ENCODE measurements at places on chromosomes 2 and 18.

GRCh38 chr2:202436626-202437025 is 60.5 kb downstream of the BMPR2 start:
- DNase-seq = no peak

DNA sequence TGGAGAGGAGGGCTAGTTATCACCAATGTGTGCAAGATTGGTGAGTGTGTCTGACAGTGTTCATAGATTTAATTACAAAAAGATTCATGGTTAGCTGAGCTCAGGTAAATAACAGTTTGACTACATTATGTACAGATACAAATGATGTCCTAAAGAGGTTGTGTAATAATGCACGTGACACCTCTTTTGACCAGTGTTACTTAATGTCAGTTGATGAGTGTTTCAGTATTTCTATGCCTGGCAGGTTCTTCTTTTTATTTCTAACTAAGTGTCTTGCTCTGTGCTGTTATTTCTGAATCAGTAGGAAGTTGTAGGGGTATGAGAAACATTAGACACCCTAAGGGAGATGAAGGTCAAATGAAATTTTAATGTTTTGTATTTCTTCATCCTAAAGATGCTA is 7.9 kb upstream of the INHBB start:
- DNase-seq = no peak

DNA sequence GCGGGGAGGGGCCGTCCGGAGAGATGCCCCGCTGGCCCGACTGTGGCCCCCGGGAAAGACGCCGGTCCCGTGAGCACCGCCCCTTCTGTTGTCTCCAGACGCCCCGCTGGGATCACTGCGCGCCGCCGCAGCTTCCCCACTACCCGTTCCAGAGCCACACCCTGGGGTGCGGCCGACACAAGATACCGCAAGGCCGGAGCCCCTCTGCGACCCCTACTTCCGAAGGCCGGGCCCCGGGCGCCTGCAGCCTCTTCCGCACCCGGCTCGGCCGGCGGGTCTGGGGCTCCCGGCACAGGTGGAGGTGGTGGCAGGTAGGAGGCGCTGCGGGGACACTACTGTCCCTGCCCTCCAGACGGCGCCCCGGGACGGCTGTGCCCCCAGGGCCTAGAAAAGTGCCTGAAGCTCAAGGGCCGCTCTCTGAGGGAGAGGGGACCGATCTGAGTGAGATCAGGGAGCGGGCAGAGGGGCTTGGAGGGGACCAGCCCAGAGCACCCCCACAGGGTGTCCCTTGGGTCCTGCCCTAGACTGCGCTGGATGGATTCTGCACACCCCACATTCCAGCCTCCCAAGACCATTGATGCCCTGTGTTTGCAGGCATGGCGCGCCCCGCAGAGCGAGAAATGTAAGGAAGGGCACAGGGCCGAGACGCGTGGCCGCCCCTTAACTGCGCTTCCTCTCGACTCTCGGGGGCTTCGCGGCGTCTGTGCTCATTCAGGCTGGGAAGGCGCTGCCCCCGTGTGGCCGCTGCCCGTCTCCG is 80.0 kb downstream of the GFPT1 start:
- DNase-seq = peak; percentile 56

DNA sequence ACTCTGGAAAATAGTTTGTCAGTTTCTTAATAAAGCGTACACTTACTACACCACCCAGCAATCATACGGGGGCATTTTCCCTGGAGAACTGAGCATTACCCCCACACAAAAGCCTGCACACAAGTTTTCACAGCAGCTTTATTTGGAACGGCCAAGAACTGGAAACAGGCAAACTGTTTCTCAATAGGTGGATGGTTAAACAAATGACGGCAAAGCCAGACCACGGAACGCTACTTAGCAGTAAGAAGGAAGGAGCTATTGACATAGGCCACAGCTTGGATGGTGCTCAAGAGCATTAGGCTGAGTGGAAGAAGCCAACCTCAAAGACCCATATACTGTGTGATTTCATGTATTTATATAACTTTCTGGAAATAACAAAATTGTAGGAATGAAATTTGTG is 9.0 kb downstream of the MALL start:
- no peak for DNase-seq

DNA sequence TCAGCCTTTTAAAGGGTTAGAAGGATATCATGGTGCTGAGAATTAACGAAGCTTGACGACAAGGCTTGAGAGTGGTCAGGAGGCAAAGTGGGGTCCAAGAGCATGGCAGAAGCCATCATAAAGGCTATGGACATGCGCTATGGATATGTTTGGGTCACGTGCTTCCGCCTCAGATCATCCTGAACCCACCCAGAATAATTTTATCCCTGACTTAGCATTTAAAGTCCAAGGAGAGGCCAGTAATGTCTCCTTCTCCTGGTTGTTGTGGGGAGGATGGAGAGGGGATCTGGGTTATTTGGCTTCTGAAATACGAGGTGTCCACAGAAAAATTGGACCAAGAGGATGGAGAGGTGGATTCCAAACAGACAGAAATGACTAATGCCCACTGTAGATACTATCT is 38.8 kb upstream of the RBMS1 start:
- no peak for DNase-seq

DNA sequence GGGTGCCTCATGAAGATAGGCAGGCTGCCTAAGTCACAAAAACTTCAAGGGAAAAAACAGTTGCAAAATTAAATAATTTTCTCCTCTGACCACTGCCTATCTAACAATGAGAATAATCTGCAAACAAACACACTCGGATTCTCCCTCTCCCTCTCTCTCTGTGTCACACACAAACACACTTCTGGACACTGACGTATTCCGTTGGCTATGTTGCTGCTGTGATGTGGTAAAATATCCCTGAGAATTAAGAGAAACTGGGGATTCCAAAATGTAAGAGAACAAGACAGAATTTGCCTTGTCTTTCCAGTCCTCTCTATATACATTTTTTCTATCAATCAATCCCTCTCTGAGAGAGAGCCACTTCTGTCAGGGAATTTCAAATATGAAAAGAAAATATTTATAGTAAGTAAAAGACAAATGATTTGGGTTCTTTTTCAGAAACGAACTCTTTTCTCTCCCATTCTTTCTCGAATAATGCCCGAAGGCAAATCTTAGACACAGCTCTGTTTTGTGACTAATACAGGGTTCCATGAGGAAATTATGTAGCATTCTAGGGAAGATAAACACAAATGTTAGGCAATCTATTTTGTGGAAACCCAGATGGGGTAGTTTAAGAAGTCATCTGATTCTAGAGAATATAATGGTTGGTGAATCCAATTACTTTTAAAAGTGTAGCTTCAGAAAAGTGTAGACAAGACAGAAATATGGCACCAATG is 310.3 kb upstream of the CYP26B1 start:
- no peak for DNase-seq

DNA sequence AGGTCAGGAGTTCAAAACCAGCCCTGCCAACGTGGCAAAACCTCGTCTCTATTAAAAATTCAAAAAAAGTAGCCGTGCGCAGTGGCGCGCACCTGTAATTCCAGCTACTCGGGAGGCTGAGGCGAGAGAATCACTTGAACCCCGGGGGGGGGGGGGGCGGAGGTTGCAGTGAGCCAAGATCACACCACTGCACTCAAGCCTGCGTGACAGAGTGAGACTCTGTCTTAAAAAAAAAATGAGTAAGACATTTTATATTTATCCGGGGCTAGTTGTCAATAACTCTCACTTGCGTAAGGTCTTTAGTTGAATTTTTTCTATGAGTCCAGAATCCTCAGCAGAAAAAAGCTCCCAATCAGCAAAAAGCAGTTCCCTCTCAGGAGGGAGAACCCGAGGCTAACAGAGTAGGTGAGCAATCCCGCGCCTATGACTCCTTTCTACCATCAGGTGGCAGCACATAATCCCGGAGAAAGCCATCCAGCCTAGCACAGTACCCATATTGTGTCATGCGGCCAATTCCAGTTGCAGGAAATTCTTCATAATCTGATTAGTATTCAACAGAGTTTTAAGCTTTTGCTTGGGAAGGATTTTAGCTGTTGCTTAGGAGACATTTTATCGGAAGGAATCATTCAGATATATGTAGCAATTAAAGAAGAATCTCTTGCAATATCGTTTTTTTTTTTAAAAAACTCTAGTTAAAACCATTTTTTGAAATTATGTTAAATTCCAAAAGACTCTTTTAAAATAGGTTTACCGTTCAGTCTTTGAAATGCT is 11.9 kb upstream of the CRYGA start:
- peak; percentile 70 for DNase-seq

DNA sequence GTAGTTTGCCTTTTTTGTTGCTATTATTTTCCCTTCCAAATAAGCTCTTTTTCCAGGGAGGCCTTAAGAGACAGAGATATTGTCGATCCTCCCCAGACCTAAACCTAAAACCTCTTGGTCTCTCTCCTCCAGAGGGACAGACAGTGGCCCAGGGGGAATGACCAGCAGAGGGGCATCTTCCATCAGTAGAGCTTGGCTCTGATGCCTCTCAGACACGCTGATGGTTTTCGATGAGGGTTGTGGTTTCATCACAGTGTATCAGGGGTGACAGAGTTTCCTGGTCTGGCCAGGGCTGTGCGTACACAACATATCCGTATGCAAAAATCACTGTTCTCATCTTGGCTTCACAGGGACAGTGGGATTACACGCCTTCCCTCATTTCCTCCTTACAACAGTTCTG is 68.6 kb downstream of the GATA6 start:
- DNase-seq = peak; percentile 38

DNA sequence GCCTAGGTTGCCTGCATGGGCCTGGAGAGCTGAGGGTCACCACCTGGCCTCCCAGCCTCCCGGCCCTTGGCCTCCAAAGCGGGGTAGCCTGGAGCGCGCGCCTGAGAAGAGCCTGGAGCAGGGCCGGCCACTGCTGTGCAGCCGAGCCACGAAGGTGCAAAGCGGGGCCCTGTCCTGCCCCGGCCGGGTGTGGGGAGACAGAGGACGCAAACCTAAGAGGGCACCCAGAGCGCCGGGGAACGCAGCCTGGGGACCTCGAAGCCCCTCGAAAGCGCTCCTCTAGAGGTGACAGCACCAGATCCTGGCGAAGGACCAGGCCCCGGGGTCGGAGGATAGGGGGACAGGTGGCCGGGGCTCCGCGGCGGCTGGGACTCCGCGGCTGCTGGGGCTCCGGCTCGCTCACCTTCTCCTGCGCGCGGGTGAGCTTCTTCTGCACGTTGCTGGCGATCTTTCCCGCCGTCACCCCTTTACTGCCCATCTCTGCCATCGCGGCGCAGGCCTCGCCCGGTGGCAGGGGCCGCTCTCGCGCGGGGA is 430 bp downstream of the BIN1 start:
- no peak for DNase-seq

DNA sequence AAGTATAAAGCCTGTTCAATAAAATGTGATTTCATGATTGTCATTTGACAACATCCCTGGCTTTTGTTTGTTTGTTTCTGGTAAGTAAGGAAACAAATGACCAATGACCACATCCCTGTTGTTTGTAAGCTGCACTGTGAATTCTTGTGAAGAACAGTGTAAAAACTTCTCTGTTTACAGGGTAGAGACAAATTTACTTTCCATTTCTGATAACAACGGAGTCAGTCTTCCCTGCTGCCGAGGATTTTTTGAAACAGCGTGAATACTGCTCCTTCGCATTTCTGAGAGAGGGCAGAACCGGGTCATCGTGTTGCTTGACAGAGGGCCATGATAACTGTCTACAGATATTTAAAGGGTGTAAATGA is 38.4 kb upstream of the CTAGE1 start:
- no peak for DNase-seq

DNA sequence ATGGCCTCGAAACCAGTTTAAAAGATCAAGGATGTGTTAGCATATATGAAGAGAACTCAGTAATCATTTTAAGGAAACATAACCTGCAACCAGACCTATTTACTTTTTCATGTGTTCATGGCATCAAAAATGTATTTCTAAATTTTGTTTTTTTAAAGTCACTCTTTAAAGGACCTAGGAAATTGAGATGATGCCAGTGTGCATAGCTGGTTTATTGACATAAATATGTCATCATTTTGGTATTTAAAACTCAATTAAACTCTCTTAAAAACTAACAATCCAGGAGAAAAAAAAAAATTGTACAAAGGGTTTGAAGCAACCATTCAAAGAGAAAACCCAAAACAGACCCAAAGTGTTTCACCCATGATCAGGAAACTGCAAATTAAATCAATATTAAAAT is 198.9 kb upstream of the RND3 start:
- DNase-seq = no peak

DNA sequence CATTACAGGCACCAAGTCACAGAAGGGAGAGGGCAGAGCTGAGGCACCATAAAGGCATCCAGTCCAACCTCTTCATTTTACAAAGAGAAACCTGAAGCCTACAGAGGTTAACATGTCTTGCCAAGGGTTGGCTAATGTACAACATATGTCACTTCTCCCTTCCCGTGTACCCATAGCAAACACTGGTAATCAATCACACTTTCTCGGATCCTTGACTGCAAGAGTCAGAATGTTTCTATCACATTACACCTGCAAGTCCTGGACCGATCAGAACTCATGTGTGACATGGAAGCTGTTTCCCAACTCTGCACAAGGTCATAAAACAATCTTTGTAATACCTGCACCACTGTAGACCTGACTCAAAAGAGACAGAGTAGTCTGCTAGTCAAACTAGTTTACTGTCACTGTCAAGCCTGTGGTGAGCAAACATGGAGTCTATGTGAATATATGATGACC is 6.0 kb downstream of the ANKRD44 start:
- DNase-seq = no peak

DNA sequence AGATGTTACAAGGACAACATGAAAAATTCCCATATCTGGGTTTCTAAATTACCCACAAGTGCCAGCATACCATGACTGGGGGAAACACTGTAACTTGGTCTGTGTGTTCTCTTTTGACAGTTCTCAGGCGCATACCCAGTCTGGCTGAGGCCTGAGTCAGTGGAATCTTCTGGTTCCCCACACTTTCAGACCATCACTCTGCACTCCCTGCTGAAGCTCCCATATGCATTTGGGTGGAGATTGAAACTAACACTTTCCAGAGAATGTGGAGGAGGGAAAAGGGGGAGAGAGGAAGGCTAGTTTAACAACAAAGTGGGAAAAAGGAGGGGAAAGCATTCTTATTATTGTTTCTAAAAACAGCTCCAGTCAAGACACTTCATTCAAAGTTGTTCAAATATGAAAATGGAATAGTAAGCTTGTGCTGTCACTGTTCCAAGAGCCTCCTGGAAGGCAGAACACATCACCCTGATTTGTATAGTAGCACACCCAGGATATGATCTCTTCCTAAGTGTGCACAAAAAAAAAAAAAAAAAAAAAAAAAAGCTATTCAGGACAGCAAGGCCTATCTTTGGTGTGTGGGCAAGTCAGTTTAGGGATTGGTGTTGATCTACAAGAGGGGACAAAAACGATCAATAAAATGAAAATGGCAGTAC is 48.1 kb upstream of the CTIF start:
- DNase-seq = no peak

DNA sequence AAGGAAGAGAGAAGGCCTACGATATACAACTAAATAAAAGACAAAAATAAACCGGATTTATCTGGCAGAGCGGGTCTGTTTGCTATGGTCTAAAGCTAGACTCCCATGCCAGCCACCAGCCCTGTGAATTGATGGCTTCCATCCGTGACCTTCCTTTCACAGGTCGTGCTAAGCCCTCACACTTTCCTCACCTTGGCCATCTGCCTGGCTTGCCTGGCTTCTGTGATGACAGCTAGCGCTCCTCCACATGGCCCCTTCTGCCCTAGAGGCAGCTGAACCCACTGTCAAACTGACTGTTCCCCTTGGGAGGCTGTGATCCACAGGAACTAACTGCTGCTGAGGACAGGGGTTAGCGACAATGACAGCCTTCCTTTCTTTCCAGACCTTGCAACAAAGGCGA is 32.5 kb downstream of the GAREM1 start:
- no peak for DNase-seq

GRCh38 chr2:54557601-54558187 is 101.6 kb downstream of the SPTBN1 start:
- DNase-seq = peak; percentile 77

Measured in CD4-positive, alpha-beta T cell treated with Interleukin-4 for 1 hour (primary cell).